NCI-H446 (cell line): ENCODE measurements at places on chromosomes 2 and 18.

DNA sequence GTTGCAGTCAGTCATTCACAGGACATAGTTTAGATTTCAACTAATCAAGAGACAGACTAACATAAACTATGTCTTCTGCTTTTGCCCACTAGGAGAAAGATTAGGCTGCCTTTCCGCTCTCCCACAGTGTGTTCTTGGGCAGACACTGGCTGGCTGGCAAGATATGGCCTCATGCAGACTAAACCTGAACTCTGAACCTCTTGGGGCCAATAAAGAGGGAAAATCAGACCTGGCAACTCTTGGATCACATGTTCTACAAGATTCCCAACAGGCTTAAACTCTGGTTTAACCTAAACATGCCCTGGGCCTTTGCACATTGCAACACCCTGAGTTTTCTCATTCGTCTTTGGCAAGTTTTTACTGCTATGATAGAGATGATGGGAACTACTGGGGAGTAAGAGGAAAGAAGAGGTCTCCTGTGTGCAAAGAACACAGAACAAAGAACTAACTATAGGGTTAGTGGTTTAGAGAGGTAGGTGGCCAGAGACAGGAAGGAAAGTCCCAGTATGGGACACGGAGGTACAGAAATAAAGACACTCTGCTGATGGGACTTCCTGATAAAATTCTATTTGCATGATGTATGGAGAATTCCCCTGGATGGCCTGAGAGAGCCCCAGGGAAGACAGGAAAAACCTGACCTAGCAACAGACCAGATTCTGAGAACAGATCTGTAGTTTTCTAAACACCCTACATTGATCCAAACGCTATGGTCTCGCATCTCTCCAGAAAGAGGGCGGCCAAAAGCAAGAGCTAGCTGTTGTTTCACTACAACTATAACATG lies 2.0 kb upstream of the ATRAID start:
- no peak for DNase-seq

- no peak for DNase-seq
Observed at GRCh38 chr2:8558096-8558495, 123.8 kb upstream of the ID2 start.

- no peak for DNase-seq
Observed at GRCh38 chr2:69604836-69605235, 38.7 kb downstream of the AAK1 start.

GRCh38 chr2:225274751-225275150 lies 124.8 kb upstream of the NYAP2 start:
- peak; percentile 81 for DNase-seq

DNA sequence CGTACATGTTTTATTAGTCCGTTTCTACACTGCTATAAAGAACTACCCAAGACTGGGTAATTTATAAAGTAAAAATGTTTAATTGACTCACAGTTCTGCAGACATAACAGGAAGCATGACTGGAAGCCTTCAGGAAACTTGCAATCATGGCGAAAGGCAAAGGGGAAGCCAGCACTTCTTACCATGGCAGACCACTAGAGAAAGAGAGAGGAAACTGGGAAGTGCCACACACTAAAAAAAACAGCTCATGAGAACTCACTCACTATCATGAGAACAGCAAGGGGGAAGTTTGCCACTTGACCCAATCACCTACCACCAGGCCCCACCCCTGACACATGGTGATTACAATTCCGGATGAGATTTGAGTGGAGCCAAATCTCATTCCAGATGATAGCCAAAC lies 466.2 kb downstream of the IRS1 start:
- DNase-seq: no peak

GRCh38 chr2:204115137-204116056 lies 178.8 kb downstream of the ICOS start:
- DNase-seq: no peak

GRCh38 chr2:174648896-174649295 lies 51.3 kb upstream of the WIPF1 start:
- no peak for DNase-seq

DNA sequence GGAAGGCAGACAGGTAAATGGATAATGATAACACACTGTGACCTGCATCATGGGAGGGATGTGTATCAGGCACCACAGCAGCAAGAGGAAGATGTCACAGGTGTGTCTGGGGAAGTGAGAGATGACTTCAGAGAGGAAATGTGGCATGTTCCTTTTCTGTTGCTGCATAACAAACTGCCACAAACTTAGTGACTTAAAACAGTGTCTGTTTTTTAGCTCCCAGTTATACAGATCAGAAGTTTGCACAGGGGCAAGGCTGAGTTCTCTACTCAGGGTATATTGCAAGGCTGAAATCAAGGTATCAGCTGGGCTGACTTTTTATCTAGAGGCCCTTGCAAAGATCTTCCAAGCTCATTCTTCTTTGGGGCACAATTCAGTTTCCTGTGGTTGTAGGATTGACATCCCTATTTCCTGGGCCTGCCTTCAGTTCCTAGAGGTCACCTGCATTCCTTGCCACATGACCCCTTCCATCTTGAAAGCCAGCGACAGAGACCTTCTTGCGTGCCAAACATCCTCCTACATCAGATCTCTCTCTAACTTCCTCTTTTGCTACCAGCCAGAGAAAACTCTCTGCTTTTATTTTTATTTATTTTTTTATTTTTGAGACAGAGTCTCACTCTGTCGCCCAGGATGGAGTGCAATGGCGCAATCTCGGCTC lies 2.1 kb upstream of the MAP3K2 start:
- DNase-seq: no peak

DNA sequence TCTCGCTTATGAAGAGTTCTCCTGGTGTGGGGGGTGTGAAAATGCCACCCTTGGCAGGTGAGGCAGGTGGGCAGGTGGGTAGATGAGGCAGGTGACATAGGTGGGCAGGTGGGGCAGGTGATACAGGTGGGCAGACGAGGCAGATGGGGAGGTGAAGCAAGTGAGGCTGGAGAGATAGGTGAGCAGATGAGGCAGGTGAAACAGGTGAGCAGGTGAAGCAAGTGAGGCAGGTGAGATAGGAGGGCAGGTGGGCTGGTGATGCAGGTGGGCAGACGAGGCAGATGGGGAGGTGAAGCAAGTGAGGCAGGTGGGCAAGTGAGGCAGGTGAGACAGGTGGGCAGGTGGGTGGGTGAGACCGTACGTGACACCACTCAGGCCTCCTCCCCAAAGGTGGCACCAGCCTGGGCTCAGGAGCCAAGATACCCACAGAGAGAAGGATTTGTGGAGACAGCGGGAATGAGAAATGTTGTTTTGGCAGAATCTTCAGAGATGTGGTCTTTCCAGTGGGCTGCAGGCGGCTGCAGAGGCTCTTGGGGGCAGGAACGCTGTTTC lies 232.3 kb upstream of the MYT1L start:
- no peak for DNase-seq

GRCh38 chr2:98412751-98413458 lies 31.8 kb upstream of the INPP4A start:
- DNase-seq: peak; percentile 78
